ENCODE measurements at places on chromosomes 7 and 10.

DNA sequence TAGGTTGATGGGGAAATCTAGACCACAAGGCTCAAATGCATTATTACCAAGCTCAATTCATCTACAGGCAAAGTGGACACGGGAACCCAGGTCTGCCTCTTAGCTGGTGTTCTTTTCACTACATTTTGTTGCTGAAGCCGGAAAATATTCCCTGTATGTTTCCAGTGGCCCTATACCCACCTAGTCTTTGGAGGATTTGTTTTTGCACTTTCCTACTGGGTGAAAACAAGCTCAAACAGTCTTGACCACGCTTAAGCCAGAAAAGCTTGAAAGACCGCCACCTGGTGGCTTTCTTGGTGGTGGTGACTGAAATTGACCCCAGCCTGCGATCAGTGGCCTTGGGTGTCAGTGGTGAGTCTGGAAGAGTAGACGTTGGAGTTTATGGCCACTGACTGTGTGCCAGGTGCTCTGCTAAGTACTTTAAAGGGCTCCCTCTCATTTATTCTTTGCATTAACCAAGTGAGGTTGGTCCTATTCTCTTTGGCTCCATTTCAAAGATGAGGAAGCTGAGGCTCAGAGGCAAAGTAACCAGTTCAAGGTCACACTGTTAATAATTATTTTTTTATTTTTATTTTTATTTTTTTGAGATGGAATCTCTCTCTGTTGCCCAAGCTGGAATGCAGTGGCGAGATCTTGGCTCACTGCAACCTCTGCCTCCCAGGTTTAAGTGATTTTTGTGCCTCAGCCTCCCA, 11.1 kb upstream of the CRTAC1 start:
- no peaks in the 10 kb centered on the region for H3K4me1 ChIP-seq
- H3K4me3 ChIP-seq: no peak overlapping the region
- peaks cover 89% of the 10 kb centered on the region for H3K27me3 ChIP-seq
- H3K27ac ChIP-seq: no peak overlapping the region
- H3K36me3 ChIP-seq: no peaks in the 10 kb centered on the region
- no peak for DNase-seq

DNA sequence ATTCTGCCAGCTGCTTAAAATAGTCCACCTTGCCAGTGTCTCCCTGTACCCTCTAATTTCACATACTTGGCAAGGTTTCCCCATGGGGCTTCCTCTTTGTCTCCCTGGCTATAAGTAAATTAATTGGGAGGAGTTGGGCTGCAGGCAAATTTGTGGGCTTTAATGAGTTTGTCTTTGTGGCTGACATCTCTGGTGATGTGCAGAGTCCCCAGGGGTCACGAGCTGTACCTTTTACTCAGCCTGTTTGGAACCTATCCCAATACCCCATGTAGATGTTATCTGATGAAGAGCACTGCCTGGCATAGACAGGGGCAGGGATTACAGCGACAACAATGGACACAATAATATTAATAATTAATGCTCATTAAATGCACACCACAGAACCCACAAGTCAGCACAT, 132.5 kb downstream of the SLIT1 start:
- H3K4me1 ChIP-seq: no peaks in the 10 kb centered on the region
- no peak for DNase-seq
- H3K27me3 ChIP-seq: no peaks in the 10 kb centered on the region
- H3K27ac ChIP-seq: no peak overlapping the region

DNA sequence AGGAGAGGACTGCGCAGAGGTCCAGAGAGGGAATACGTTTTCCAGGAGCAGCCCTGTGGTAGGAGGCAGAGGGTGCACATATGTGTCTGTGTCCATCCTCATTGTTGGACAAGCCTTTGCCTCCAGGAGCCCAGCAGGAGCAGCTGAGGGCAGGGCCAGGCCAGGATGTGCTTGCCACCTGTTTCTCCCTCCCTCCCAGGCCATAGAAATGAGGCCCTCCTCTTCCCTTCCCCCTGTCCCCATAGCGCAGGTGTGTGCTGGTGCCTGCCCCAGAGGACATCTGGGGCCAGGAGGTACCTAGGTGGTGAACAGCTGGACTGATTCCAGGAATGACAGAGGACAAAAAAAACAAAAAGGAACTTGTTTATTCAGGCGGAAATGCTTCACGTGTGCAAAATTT, 10.5 kb upstream of the CXCL12 start:
- no peak overlapping the region for H3K27ac ChIP-seq
- peak; percentile 59 for DNase-seq
- H3K27me3 ChIP-seq: peaks cover 46% of the 10 kb centered on the region
- H3K4me1 ChIP-seq: peaks cover 41% of the 10 kb centered on the region
- H3K36me3 ChIP-seq: no peaks in the 10 kb centered on the region
- peak overlapping the region; percentile 41 for H3K4me3 ChIP-seq

DNA sequence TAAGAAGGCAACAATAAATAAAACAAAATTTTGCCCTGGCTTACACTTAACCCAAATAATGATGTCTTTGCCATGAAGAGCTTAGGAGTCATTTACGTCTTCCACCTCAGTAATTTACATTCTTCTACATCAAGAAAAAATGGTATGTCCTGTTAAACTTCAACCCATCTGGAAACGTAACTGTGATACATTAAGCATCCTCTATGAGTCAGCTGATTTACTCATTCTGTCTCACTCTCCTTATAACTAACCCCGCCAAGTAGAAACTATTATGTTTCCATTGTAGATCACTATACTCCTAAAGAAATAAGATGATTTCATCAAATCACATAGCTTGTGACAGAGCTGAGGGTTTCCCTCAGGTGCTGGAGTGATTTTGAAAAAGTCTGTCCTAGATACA, 330.7 kb downstream of the CDC14C start:
- no peaks in the 10 kb centered on the region for H3K27me3 ChIP-seq
- H3K4me1 ChIP-seq: no peaks in the 10 kb centered on the region
- DNase-seq: no peak
- no peaks in the 10 kb centered on the region for H3K36me3 ChIP-seq

DNA sequence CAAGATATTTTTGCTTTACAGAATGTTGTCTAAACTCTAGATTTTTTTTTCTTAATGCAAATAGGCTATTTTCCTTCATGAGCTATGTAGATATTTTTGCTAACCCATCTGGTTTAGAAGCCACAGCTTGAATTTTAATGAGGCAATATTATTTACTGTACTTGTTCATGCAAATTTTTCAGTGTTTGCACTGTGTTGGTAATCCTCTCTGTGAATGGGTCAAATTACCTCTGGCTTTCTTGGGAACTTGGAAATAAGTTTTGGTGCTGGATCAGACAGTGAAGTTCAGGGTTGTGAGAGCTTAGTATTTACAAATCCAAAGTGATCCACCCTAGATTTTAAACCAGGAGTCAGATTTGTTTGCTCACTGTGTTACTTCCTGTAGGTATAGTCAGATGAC, 686.9 kb downstream of the NXPH1 start:
- H3K27me3 ChIP-seq: no peaks in the 10 kb centered on the region
- no peaks in the 10 kb centered on the region for H3K4me1 ChIP-seq
- no peak overlapping the region for H3K4me3 ChIP-seq
- H3K36me3 ChIP-seq: no peaks in the 10 kb centered on the region
- H3K27ac ChIP-seq: no peak overlapping the region

DNA sequence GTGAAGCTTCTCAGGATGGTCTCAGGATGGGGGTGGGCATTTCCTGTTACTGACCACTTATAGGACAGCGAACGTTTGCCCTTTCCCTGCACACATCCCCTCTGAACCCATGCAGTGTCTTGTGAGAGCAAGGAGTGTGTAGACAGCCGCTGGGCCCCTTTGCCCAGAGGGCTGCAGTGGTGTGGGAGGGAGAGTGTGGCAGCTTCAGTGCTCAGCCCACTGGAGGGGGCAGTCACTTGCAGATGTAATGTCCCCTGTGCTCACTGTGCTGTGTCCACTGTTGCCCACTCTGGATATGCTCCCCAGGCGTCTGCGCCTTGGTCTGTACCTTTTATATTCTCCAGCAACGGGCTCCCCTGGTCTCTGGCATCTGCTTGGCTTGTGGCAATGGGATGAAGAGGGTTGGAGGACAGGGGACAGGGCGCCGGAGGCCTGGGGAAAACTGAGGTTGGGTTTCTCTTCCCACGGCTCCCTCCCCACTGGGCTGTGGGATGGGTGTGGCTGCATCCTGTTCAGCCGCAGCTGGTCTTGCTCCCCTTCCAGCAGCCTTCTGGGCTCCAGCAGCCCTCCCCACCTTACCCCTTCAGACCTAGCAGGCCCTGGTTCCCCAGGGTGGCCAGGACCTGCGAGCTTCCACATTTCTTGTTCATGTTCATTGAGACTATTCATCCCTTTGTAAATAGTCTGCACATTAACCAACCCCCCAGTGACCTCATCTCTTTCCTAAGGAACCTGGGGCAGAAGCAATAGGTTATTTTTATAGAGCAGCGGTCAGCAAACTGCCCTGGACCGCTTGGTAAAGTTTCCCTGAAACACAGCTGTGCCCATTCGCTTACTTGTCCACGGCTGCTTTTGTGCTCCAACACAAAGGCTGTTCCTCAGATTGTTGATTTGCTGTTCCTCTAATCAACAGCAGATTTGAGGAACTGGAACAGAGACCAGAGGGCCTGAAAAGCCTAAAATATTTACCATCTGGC, 6.1 kb downstream of the ZNF789 start:
- no peak overlapping the region for H3K4me3 ChIP-seq
- DNase-seq: no peak
- H3K36me3 ChIP-seq: no peaks in the 10 kb centered on the region
- H3K4me1 ChIP-seq: no peaks in the 10 kb centered on the region
- H3K27me3 ChIP-seq: no peaks in the 10 kb centered on the region
- H3K27ac ChIP-seq: no peak overlapping the region

DNA sequence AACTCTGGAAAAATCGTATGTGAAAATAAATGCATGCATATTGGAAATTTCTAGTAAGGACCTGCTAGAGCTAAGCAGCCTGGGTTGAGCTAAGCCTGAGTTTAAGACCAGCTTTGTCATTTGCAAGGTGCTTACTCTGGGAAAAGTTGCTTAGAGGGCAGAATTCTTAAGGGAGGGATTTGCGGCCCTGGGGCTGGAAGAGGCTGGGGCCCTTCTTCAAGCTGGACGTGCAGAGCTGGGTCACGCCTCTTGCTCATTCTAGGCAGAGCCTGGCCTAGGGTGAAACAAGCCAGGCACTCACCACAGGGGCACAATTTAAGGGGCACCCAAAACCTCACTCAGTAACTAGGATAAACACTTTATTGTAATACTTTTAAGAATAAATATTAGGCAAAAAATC, 137.2 kb downstream of the ARHGAP22 start:
- H3K36me3 ChIP-seq: no peaks in the 10 kb centered on the region
- H3K27me3 ChIP-seq: no peaks in the 10 kb centered on the region
- DNase-seq: peak; percentile 50
- H3K4me3 ChIP-seq: no peak overlapping the region

GRCh38 chr10:19956516-19957032, 140.3 kb downstream of the PLXDC2 start:
- no peak for DNase-seq
- peaks cover 28% of the 10 kb centered on the region for H3K4me1 ChIP-seq
- H3K4me3 ChIP-seq: no peak overlapping the region
- no peaks in the 10 kb centered on the region for H3K27me3 ChIP-seq
- no peaks in the 10 kb centered on the region for H3K36me3 ChIP-seq

GRCh38 chr10:47287365-47287802, 12.6 kb upstream of the GDF10 start:
- H3K4me1 ChIP-seq: no peaks in the 10 kb centered on the region
- H3K27me3 ChIP-seq: peaks cover 40% of the 10 kb centered on the region
- peak; percentile 54 for DNase-seq
- no peaks in the 10 kb centered on the region for H3K36me3 ChIP-seq
- H3K4me3 ChIP-seq: no peak overlapping the region
- no peak overlapping the region for H3K27ac ChIP-seq

- H3K36me3 ChIP-seq: no peaks in the 10 kb centered on the region
- peak overlapping the region; percentile 79 for H3K27ac ChIP-seq
- peaks cover 38% of the 10 kb centered on the region for H3K4me1 ChIP-seq
- H3K27me3 ChIP-seq: no peaks in the 10 kb centered on the region
- H3K4me3 ChIP-seq: peak overlapping the region; percentile 89
- no peak for DNase-seq
Measured at GRCh38 chr10:60573336-60573735, 183.7 kb upstream of the ANK3 start.

GRCh38 chr7:116741625-116742316, 69.8 kb downstream of the MET start:
- H3K4me3 ChIP-seq: no peak overlapping the region
- DNase-seq: no peak
- H3K4me1 ChIP-seq: peaks cover 22% of the 10 kb centered on the region

GRCh38 chr7:35546691-35547429, 148.1 kb downstream of the HERPUD2 start:
- H3K4me1 ChIP-seq: peaks cover 9% of the 10 kb centered on the region
- peaks cover 26% of the 10 kb centered on the region for H3K27me3 ChIP-seq
- no peak overlapping the region for H3K4me3 ChIP-seq
- no peak overlapping the region for H3K27ac ChIP-seq
- no peak for DNase-seq
- H3K36me3 ChIP-seq: no peaks in the 10 kb centered on the region

DNA sequence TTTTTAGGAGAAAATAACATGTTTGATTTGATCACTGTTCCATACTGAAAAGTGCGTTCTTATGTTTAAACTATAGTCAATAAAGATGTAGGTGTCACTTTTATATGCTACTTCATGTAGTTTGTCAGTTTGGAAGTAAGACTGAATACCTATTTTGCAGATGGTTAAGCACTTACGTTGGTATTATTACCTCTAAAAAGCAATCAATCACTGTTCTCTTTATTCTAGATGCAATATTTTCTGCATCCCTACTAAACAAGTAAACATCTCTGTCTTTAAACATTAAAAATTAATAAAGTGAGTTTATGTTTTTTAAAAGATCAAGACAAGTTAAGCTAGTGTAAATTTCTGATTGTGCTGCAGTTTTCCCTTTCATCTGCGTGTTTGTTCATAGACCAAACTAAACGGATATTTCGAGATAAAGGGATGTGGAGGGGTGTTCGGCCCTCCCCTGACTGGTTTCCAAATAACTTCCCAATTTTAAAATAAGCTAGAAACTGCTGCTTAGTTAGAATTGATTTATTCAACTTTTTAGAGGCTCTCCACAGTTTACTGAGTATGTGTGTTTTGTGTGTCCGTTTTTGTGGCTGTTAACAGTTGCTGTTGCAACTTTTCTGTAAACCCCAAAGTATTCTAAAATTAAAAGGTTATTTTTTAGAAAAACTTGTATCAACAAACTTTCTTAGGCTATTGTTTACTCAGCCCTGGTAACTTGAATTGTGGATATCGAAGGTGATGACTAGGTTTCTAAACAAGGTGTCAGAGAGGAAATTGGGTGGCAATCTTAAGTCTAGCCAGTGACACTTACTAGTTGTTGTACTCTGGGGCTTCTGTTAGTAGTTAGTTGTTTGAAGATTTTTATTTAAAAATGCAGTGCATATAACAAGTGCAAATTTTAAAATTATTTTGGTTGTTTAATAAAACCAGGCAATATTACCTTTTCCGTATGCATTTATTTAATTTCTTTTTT, 974 bp downstream of the KIF11 start:
- H3K27ac ChIP-seq: peak overlapping the region; percentile 99
- no peaks in the 10 kb centered on the region for H3K36me3 ChIP-seq
- peak overlapping the region; percentile 96 for H3K4me3 ChIP-seq
- no peak for DNase-seq
